ENCODE measurements at places on chromosomes 2 and 18.
A peak's percentile ranks its signal among the peaks of the same experiment; 100 is the strongest.

- peak; percentile 69 for DNase-seq
Observed at GRCh38 chr2:23566241-23567142, 181.5 kb downstream of the KLHL29 start.

DNA sequence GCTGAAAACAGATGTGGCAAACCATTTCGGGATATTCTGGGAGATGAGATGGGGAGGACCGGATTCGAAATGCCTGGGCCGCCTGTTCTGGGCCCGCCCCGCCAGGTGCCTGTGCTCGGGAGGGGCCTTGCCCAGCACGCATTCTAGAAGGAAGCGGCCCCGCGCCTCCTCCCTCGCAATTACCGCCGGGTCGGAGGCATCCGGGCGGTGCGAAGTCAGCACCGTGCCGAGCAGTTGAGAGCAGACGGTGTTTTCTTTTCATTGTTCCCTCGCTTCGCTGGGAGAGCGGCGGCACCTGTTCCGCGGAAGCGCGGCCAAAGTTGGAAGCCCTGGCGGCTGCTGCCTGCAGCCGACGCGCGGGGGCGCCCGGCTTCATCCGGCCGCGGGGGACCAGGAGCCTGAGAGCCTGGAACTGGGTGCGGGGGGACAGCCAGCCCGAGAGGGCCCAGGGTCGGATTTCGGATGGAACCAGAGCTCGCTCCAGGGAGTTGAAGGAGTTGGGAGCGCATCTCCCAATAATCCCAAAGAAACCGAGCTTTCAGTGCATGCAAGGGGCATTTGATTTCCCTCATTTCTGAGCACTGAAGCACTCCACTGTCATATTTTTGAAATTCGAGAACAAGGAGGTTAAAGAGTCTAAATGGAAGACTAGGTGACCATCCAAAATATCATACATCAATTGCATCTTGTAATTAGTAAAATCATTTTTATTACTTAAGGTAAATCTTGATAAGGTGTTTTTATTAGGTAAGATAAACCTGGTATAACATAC, 241.8 kb upstream of the RAB12 start:
- DNase-seq: peak; percentile 82

- no peak for DNase-seq
Observed at GRCh38 chr18:65352186-65352585, 398.6 kb upstream of the CDH7 start.

DNA sequence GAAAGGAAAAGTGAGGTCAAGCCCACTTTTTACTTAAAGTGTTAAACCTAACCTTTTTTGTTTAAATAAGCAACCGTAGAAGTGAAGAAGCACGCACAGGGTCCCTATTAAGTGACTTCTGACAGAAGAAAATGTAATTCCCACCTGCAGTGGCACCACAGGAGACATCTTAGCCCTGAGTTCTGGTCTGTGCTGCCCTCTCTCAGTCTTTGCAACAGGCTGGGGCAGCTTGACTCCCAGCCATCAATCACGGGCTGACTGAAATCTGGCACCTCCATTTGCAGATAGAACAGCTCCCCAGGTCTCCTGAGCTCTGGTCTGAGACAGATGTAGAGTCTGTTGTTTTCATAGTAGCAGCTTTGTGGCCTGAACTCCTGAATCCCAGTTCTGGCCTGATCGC, 170.0 kb downstream of the LTBP1 start:
- no peak for DNase-seq

All from WTC11 (cell line).